ENCODE measurements at places on chromosomes 3 and 15. TPM values are rescaled to one million over a fixed set of nuclear protein-coding genes. Genes with fewer than 3 reads are reported as not detected.
A peak's percentile ranks its signal among the peaks of the same experiment; 100 is the strongest.

- peak; percentile 82 for DNase-seq
Measured at GRCh38 chr15:74375303-74375693, 7.9 kb upstream of the CYP11A1 start.

- DNase-seq = no peak
Measured at GRCh38 chr3:107345822-107346405, 31.3 kb upstream of the CCDC54 start.

- no peak for DNase-seq
Measured at GRCh38 chr15:69720536-69720935, 267.9 kb downstream of the RPLP1 start.

- DNase-seq = no peak
Measured at GRCh38 chr15:29687204-29687815, 135.0 kb downstream of the TJP1 start.

DNA sequence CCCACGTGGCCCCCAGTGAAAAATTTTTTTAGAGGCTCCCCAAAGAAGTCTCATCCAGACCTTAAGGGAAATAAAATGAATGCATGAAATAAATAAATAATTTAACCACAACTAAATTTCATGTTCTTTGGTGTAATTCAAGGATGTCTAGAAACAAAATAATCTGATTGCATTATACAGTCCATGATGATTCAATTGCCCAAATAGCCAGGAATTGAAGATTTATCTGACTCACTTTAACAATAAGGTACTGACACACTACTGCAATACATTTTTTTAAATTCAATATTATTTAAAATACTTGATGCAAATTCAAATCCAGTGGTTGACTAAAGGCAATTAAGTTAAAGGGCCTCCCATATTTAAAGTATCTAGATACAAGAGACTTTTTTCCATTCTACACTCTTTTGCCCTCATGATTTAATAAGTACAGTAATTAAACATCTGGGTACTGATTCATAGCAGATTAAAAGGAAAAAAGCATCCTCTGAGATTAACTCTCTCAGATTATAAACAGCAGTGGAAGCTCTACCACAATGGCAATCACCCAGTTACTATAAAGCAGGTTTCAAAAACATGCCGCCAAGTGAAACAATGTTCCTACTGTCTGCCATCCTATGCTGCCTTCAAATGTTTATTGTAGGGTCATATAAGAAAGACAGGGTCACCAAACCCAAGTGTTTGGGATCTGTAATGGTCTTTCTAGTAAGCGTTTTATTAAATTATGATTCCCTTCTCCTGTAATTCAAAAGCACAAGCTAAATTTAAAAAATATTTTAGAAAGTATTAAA lies 9.9 kb downstream of the UQCC5 start:
- DNase-seq = no peak

- no peak for DNase-seq
Measured at GRCh38 chr3:100004931-100005330, 109.4 kb downstream of the FILIP1L start.

MGA gene
- total RNA-seq = 40.7 TPM

KLHL6 gene
- total RNA-seq = not detected

RASGRF1 gene
- total RNA-seq = 1.4 TPM

FES gene
- total RNA-seq = 0.34 TPM
